ENCODE measurements at places on chromosomes 3 and 15.
A peak's percentile ranks its signal among the peaks of the same experiment; 100 is the strongest.

GRCh38 chr3:88151358-88151757 lies 1.6 kb downstream of the C3orf38 start:
- no peak for DNase-seq

GRCh38 chr3:194572944-194573491 lies 60.2 kb downstream of the TMEM44 start:
- DNase-seq: no peak

DNA sequence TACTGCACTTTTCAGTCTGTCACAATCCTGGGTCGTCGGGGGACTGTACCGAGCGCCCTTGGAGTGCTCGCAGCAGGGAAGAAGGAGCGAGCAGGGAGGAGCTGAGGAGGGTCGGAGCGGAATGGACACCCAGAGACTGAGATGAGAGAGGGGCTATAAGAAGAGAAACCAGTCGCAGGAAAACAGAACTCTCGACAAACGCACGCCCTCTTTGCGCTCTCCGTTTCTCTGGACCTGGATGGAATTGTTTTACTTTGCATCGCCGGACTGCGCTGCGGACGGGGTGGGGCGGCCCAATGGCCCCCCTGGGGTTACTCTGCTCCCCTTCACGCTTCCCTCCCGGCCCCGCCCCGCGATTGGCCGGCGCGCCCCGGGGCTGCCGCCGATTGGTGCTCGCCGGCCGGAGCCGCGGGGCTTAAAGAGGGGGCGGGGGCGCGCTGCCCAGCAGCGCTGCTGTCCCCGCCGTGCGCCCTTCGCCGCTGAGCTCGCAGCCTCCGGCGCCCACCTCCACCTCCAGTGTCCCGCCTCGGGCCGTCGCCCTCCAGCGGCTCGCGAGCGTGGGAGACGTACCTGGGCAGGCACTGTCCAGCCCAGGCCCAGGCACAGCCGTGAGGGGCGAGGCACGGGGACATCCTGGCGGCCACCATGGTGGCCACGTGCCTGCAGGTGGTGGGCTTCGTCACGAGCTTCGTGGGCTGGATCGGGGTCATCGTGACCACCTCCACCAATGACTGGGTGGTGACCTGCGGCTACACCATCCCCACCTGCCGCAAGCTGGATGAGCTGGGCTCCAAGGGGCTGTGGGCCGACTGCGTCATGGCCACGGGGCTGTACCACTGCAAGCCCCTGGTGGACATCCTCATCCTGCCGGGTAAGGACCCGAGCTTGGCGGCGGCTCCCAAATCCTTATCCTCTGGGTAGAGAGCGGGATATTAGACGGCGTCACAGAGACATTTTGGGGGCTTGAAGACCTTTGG lies at the start of gene CLDN11:
TSS of gene CLDN11 (plus strand) at position 447 of the 977 bp plus-strand sequence. CDS start at position 646, 199 bp downstream.
- no peak for DNase-seq

DNA sequence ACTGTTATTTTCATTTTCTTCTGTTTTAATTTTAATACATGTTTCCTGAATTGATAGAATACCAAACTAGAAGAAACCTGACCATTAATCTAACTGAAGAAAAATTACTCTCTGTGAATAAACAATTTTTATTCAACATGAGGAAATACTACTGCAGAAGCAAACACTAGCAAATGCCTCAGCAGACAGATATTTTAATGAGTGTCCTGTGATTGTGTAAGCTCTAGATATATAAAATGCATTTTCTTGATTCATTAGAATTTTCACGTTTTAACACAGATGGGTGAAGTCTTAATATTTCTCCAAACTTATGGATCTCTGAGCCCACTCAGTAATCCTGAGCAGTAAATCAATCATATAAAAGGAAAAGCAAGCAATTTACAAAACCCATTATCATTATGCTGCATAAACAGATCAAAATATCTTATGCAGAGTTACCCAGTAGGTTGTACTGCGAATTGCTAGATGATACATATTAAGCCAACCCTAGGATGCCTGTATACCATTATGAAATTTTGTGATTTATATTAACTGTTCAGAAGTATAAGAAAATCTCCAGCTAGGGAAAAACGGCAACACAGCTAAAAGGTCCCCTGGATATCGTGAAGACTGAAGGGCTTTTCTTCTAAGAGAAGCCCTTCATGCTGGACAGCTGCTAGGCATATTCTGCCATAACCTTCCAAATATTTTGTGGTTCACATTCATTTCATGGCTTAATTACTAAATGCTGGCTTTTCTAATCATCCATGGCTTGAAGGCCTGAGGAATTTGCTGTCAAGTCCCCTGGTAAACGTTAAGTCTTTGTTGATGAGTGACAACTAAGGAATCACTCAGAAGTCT lies 157.7 kb upstream of the TGFBR2 start:
- no peak for DNase-seq

DNA sequence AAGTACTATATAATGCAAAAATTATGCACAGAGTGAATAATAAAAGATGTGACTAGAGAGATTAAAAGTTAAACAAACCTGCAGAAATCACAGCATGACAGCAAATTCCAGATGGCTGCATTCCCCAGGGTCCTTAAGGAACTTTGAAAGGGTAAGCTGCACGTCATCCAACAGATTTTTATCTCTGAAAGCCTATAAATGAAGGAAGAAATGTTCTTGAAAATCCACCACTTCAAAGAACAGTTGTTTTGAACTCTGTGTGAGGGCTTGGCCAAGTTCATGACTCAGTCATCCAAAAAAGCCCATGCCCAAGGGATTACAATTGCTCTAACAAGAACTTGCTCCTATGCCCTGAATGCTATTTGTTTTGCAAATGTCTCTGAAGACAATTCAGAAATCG lies 603.6 kb downstream of the PLOD2 start:
- DNase-seq: no peak

DNA sequence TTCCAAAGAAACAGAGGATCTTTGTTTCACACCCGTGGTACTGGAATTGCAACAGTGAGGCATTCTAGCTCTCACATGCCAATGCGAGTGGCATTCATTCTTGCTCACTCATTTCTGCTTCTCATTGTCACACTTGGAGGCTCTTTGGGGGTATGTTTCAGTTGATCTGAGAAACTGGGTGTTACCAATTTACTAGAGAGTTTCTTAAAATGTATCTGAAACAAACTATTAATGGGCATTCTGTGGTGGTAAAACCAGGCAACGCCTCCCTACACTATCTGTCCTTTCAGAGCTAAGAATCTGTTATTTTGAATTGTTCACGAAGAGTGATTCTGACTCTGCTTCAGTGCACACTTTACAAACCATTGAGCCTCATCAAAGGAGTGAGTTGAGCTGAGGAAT lies 140.6 kb upstream of the BHLHE40 start:
- no peak for DNase-seq

DNA sequence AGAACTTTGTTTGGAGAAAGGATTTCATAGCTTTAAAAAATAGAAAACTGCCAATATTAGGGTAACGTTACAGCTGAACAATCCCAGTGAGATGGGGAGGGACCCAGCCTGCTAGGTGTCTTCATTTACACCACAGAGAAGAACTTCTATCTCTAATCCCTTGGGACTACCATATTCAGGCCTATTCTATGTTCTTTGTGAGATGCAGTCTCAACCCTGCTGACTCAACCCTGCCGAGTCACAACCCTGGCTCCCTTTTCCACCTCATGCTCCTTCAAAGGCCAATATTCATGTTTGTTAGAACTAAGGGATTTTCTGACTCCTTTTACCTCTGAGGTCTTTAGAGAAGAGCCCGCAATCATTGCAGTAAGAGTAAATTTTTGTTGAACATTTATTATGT lies 350.5 kb downstream of the EPHB1 start:
- no peak for DNase-seq

DNA sequence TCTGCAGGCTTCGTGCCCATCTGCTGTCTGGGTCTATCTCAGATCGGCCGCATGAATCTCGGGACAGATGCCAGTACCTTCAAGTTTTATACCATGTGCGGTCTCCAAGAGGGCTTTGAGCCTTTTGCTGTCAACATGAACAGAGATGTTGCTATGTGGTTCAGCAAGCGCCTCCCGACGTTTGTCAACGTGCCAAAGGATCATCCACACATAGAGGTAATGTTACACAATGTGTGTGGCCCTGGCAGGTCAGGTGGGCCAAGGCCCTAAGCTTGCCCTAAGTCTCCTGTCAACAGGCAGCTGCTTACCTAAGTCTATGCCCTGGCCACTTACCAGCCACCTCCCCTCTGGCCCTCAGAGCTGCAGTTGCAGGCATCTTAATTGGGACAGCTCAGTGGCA lies 324.0 kb upstream of the CHRM5 start:
- DNase-seq: no peak

GRCh38 chr15:69226023-69226355 lies 65.6 kb downstream of the GLCE start:
- no peak for DNase-seq

DNA sequence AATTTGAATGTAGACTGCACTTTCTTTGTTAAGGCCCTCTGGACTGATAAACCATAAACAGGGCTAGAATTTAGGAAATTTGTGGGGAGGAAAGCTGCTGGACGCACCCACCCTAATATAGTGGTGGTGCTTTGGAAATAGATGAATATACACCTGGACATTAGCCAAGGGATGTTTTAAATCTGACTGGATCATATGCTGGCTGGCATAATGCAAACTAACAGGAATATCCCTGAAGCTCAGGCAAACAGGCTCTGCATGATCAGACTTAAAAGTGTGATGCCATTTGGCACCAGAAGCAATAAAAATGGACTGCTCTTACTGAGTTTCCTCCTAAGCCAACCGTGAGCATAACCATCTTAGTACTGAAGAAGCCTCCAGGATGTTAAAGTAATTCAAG lies 465.8 kb upstream of the ROBO1 start:
- no peak for DNase-seq

DNA sequence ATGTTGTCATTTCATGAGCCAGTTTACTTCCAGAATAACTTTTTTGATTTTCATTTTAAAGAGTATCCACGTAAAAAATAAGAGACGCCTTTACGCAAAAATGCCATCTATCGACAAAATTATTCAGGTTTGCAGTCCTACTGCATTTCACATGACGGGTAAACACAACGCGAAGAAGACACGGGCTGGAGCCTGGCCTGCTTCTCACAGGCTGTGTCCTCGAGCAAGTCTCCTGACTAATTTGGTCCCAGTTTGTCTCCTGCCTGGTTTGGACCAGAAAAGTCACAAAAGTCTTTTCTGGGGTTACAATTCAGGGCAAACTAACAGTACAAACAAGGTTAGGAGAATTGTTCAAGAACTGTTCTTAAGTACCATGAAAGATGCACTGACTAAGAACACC lies 51.7 kb downstream of the CHSY1 start:
- DNase-seq: no peak

DNA sequence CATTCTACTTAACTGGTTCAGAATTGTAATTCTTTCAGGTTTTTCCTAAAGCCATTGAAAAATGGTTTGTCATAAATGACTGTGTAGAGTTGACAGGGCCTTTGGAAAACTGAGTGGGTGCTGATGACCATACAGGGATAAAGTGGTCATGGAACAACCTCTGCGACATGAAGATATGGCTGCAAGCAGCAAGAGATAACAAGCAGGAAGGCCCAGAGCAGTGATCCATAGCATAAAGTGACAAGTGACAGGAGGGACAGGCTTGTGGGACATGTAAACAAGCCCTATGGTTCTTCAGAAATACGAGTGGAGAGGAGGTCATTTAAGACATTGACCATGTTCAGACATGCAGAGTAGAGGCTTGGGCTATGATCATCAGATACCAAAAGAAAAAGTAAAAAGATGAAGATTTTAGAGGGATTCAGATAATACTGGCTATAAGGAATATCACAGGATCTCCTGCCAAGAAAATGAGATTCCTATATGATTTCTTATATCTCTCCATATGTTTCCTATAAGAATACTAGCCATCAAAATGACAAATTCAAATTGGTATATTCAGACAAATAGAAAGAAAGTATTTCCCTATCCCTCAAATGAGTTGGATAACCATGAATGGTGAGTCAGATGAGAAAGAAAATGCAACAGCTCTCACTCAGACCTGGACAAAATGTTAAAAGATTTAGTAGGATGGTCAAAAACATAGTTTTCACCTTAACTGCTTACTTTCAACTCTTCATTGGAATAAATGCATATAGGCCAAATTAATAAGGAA lies 827.6 kb upstream of the CFAP20DC start:
- DNase-seq: no peak

GRCh38 chr3:134085034-134085775 lies 55.5 kb upstream of the SLCO2A1 start:
- DNase-seq: no peak

- no peak for DNase-seq
Observed at GRCh38 chr3:197899833-197900478, 50.0 kb upstream of the RPL35A start.

- peak; percentile 41 for DNase-seq
Observed at GRCh38 chr15:66841953-66842681, 140.1 kb downstream of the SMAD6 start.

DNA sequence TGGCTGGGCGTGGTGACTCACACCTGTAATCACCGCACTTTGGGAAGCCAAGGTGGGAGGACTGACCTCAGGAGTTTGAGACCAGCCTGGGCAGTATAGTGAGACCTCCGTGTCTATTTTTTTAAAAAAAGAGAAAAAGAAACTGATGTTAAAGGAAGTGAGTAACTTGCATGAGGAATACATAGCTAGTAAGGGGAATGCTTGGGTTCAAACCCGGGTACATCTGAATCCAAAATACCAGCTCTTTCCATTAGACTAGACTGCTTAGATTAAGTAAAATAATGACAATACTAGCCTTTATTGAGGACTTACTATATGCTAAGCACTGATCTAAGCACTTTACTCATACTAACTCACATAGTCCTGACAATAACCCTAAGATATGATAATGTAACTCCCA lies 22.4 kb downstream of the TM4SF4 start:
- DNase-seq: no peak
